ENCODE measurements at places on chromosomes 12 and 14. TPM values are rescaled to one million over a fixed set of nuclear protein-coding genes. Genes with fewer than 3 reads are reported as not detected.

GRCh38 chr14:93832081-93832480 lies 43.8 kb upstream of the PRIMA1 start:
- no peak for DNase-seq

- DNase-seq, result no peak
These were observed 69.3 kb downstream of the SRRM4 start for GRCh38 chr12:119050663-119051062.

GRCh38 chr12:113954547-113954946 lies 11.6 kb downstream of the RBM19 start:
- no peak for DNase-seq

GPR68 gene
- polyA plus RNA-seq, result 4.2 TPM

- no peak for DNase-seq
These were observed 34.8 kb downstream of the PTHLH start for GRCh38 chr12:27937768-27938167.

GRCh38 chr14:23481979-23482822 lies 12.7 kb downstream of the NGDN start:
- DNase-seq, result no peak

STYX gene
- 19.0 TPM for polyA plus RNA-seq
